ENCODE measurements at places on chromosomes 4 and X.

- DNase-seq = no peak
Observed at GRCh38 chr4:47271291-47271690, 192.2 kb downstream of the COMMD8 start.

- no peak for DNase-seq
Observed at GRCh38 chrX:9911487-9911886, 55.7 kb upstream of the CLDN34 start.

DNA sequence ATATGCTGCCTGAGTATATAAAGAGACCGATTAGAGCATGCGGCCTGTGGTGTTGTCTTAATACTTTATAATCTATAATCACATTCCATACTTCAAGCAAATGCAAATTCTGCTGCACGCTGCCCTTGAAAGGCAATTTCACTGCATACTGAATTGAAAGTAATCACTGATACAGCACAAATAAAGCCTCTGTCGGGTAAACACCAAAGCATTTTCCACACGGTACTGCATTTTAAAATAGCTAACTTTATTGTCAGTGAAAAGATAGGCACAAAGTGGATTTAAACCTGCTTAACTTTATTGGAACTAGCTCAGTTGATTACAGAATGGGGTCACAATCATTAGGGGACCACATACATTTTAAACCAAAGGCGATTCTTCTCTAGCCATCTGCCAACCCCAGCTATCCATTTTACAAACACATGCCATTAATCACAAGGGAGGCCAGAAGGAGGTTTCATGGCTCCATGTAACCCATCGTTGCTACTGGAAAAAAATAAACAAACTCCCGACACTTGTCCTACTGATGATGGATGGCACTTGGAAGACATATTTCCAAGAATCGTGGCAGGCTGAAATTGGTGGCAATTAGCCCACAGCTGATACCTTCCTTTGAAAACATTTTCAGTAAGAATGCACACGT lies 65.9 kb downstream of the AMOT start:
- DNase-seq = no peak

- DNase-seq = peak; percentile 30
Observed at GRCh38 chrX:15686818-15687685, 22.4 kb upstream of the CLTRN start.

DNA sequence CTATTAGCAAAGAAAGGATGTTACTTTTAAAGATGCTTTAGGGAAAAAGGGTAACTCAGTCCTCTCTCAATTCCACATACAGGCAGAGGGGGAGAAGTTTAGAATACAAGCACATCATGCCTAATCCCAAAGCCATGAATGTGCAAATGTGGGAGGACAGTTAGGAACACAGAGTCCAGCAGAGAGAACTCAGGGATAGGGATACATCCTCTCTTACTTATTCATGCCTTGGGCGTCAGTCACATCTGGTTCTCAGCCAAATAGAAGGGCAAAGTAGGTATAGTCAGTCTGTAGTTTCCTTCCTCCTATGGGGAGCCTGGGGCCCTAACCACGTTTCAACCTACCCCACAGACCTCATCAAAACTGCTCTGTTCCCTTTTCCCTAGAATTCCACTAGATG lies 87.8 kb downstream of the GRIA3 start:
- no peak for DNase-seq

GRCh38 chrX:9464435-9465371 lies at the start of gene TBL1X:
TSS of gene TBL1X (plus strand) at chrX:9465058. CDS start at chrX:9653587, 188,529 bp downstream.
- DNase-seq = peak; percentile 9

- no peak for DNase-seq
Observed at GRCh38 chr4:87961993-87962392, 13.5 kb upstream of the SPP1 start.

GRCh38 chr4:48409203-48409602 lies 67.9 kb downstream of the SLAIN2 start:
- DNase-seq = no peak

- DNase-seq = no peak
Observed at GRCh38 chrX:68754406-68754805, 74.4 kb upstream of the EFNB1 start.

GRCh38 chrX:148913971-148914370 lies 413.6 kb downstream of the AFF2 start:
- DNase-seq = no peak

GRCh38 chr4:10619220-10619619 lies 65.3 kb downstream of the CLNK start:
- no peak for DNase-seq

DNA sequence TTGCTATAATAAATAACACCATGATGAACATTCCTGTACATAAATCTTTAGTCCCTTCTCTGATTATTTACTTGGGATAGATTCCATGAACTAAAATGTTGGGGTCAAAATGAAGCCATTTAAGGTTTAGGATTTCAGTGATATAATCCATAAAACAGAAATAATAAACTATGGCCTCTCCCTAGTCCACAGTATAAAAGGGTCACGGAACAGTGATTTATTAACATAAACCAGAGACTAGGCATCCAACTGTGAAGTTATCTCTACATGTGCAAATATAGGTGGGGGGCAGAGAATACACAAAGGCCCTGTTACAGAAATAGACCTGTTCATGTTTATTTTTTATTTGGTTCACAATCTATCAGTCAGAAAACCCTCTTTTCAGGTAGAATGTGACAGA lies 499.1 kb upstream of the SLIT2 start:
- no peak for DNase-seq

DNA sequence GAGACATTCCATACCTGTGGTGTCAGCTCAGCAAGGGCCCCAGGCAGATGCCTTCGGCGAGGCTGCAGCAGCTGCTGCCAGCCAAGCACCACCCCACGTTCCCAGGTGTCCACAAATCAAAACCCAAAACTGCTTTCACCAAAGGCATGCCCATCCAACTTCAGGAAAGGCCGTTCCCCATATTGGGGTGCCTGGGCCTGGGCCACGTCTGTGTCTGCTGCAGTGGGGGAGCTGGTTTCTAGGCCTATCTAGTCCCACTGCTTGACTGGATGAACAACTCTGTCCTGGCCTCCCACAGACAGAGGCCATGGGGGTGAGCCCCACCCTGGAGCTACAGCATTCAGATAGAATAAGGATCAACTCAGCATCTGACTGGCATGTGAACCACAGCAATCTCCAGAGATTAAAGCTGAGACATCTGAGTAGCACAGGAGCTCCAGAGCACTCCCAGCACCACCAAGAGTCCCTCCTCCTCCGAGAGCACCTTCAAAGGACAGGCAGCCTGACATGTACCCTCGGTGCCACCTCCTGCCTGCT lies 37.0 kb downstream of the NAT8L start:
- DNase-seq = no peak

- DNase-seq = no peak
Observed at GRCh38 chrX:42399632-42400024, 378.3 kb downstream of the PPP1R2C start.

- peak; percentile 37 for DNase-seq
Observed at GRCh38 chr4:3372933-3373465, 68.8 kb upstream of the HGFAC start.

DNA sequence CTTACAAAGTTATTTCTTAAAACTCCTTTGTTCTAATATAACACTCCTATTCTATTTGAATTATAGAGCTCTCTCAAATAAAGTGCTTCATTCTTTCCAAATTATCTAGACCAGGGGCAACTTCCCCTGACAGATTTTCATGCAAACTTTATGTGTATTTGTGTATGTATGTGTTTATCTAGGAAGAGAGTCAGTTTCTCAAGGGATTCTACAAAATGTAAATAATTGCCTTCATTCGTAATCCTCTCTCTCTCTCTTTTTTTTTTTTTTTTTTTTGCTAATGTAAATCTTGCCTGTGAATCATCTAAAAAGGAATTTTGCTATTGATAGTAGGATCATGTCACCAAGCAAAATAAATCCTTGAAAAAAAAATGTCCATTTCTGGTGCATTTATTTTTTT lies 38.9 kb upstream of the RBPJ start:
- no peak for DNase-seq

DNA sequence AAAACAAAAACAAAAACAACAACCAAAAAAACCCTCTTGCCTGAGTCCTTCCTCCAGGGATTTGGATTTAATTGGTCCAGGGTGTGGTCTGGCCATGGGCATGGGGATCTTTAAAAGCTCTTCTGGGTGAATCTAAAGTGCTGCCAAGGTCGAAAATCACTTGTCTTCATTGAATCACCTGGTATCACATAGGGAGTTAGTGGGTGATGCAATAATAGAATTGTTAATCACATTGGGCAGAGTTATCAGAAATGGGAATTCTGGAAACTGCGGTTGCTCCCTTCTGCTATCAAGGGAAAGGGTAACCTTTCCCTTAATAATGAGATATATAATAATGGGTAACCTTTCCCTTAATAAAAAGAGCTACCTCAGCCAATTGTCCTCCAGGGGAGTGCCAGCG lies 267.9 kb upstream of the KLF3 start:
- DNase-seq = no peak
